Right forelimb (tissue), 1 donor: ENCODE measurements at places on chromosomes 12 and 14.

DNA sequence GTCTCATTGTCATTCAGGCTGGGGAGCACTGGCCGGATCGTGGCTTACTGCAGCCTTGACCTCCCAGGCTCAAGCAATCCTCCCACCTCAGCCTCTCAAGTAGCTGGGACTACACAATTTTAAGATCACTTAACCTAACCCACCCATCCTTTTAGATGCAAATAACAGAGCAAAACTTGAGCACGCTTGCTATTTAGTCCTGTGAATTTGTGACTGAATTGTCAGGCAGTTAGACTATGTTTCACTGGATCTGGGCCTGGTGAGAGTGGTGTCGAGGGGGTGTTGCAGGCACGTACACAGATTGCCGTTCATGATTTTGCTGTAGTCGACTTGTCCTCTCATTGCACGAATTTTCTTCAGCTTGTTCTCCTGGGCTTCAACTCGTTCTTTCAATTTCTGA, 38.2 kb downstream of the ZFYVE21 start:
- DNase-seq: no peak

DNA sequence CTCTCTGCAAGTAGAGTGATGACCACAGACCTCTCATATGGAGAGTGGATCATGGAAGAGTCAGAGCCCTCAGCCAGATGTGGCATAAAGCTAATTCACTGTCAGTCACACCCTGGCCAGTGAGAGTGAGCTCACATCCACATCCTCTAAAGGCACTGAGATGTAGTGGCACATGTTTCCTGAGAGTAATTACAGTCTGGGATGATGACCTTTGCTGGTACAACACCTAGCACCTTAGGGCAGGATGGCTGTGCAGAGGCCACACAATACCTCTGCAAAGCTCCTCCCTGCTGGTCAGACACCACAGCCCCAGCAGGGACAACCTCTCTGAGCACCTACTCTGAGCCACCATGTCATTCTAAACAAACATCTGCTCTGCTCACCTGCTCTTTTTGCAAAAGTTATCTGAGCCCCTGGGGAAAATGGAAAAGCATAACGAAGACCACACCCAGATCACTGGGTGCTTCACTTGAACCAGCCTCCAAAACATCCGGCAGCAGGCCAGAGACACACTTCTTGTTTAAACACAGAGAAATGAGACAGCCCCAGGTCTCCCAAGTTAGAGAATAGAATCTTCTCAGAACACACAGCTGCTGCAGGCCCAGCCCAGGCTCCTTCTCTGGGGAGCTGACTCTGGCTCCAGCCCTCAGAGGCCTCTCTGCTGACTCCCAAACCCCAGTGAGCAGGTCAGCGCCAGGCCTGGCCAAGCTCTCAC, 30.3 kb downstream of the PITPNM2 start:
- no peak for DNase-seq

GRCh38 chr12:112514926-112515642, 96.3 kb downstream of the PTPN11 start:
- DNase-seq: no peak

- no peak for DNase-seq
These were observed 135.3 kb downstream of the SLC38A6 start for GRCh38 chr14:61116369-61116768.

- DNase-seq: peak; percentile 56
These were observed 16.8 kb downstream of the TMEM106C start for GRCh38 chr12:47980197-47980596.

GRCh38 chr14:104502060-104502459, 77.5 kb upstream of the C14orf180 start:
- peak; percentile 6 for DNase-seq

- no peak for DNase-seq
These were observed 568 bp upstream of the SIVA1 start for GRCh38 chr14:104752423-104752734.

GRCh38 chr12:122003651-122004611, 17.8 kb upstream of the BCL7A start:
- DNase-seq: peak; percentile 55

GRCh38 chr12:48423171-48423570, 49.2 kb upstream of the ANP32D start:
- DNase-seq: no peak

GRCh38 chr12:9948606-9949296, 16.6 kb upstream of the CLEC2A start:
- no peak for DNase-seq

DNA sequence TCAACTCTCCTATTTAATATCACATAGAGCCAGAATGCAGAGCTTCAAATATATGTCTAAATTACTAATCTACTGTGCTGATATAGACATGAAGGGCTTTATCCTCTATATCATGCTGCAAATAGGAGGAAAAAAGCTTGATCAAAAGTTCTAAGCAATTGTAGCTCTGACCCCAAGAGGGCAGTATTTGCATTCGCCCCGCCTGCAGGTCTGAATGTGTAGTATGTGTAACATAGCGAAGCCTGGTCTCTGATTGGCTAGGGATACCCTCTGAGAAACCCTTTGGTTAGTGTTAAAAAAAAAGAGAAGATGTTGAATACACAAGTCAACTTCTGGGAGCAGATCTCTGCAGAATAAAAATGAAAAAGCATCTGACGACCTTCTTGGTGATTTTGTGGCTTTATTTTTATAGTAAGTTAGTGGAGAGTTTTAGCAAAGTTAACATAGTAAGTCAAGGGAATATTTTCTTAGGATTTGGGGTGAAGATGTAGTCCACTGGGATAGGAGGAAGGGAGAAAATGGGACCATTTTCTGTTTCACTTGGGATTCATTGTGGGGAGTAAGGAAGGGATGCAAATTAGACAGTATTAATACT, 151.6 kb upstream of the OR4E1 start:
- DNase-seq: no peak

GRCh38 chr12:110697236-110697635, 8.3 kb upstream of the HVCN1 start:
- DNase-seq: no peak
